ENCODE measurements at places on chromosomes 7 and 10.

GRCh38 chr7:46745707-46746090, 824.6 kb upstream of the IGFBP3 start:
- no peak for DNase-seq

GRCh38 chr10:111356571-111356970, 279.7 kb downstream of the ADRA2A start:
- no peak for DNase-seq

GRCh38 chr7:139192014-139192706, 38.9 kb upstream of the UBN2 start:
- DNase-seq: no peak

DNA sequence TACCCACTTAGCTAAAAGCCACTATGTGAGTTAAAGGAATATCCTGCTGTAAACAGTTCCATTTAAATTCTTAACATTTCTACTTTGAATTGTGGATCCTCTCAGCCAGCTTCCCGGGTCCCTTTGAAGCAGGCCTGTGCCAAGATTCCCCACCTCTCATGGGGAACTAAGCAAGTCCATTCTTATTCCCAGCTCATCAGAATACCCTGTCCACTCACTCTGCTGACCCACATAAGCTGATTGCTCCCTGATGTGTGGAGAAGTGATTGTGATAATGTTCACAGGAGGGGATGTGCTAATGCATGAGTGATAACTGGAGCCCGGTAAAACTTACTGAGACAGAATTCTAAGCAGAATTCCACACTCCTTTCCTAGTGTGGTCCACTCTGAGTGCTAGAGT, 709.7 kb downstream of the CNTNAP2 start:
- DNase-seq: no peak

- peak; percentile 58 for DNase-seq
Measured at GRCh38 chr7:98470485-98471240, 69.8 kb upstream of the BAIAP2L1 start.

DNA sequence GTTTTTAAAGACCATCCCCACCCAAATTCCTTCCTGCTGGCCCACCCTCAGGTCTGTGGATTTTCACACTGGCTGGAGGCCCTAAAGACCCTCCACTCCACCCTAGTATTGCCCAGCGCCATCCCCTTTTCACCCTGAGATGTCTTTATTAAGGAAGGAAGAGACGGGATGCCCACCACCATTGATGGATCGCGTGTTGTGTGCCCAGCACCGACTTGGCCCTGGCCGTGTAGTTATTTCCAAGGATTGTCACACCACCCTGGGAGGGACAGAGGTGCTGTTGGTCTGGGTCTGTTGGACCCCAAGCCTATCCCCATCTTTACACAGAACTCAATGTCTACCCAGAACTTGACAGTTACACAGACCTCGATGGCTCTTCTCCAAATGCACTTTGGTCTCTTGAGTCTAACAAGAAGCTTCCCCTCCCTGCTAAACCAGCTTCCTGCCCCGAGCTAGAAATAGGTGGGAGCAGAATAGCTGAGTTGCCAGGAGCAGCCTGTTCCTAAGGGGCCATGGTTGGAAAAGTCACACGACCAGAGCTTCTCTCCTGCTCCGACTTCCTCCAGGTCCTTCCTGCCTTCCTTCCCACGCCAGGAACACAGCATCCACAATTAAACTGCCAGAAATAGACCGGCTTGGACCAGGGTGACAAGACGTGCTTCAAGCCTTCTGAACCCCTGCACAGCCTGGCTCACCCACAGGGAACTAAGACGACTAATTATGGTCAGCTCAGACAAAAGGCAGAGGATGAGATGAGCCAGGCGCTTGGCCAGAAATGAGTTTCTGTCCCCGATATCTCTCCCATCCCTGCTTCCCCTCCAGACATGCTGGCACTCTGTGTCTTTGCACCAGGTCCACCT, 139.5 kb upstream of the CHST15 start:
- DNase-seq: no peak

GRCh38 chr10:14954934-14955333, 1.0 kb upstream of the DCLRE1C start:
- no peak for DNase-seq

- no peak for DNase-seq
Measured at GRCh38 chr10:75079436-75080083, 31.9 kb upstream of the SAMD8 start.

GRCh38 chr10:124329941-124330340, 88.8 kb downstream of the OAT start:
- no peak for DNase-seq

DNA sequence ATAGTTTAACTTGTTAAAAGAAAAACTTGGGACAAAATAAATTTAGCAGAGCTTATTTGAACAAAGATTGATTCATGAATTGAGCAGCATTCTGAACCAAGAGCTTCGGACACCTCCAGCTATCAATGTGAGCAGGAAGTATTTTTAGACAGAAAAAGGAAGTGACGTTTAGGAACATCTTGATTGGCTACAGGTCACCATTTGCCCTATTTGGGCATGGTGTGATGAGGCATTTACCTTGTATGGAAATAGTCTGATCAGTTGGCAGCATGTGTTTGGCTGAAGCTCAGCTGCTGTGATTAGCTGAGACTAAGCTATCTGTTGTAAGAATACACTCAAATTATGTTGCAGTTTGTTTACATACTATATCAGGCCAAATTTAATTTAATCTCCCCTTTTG, 185.1 kb downstream of the ATRNL1 start:
- DNase-seq: no peak

GRCh38 chr10:51961401-51961800, 262.0 kb upstream of the CSTF2T start:
- DNase-seq: no peak

DNA sequence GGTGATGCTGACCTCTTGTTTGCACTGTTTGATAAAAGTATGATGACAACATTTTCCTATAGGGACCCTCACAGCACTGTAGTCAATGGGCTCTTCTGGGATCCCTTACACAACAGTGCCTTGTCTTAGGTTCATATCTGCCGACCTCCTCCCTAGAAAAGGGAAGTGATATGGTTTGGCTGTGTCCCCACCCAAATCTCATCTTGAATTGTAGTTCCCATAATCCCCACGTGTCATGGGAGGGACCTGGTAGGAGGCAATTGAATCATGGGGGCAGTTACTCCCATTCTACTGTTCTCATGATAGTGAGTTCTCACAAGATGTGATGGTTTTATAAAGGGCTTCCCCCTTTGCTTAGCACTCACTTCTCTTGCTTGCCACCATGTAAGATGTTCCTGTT, 23.1 kb downstream of the ZC3HAV1 start:
- no peak for DNase-seq

GRCh38 chr10:90226517-90226916, 525.1 kb downstream of the KIF20B start:
- DNase-seq: no peak

- no peak for DNase-seq
Measured at GRCh38 chr7:101626069-101626671, 2.9 kb downstream of the MYL10 start.

GRCh38 chr7:107874605-107875446, 16.2 kb upstream of the DLD start:
- peak; percentile 48 for DNase-seq
